ENCODE measurements at places on chromosomes 5 and 9.

DNA sequence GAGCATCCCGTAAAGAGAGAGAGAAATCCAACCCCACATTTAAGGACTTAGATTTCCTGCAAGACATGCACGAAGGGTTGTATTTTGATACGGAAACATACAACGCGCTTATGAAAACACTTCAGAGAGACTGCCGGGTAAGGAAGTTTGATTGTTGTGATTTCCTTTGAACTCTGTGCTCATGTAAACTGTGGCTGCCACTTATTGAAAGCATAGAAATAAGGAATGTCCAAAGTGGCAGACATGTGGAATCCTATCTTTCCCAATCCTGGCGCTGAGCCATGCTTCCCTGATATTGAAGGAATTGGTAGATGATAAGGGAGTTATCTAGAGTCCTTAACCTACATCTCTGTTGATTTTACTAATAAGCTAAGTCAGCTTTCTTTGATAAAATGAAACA is 119.4 kb downstream of the PRKACG start:
- DNase-seq, result no peak

DNA sequence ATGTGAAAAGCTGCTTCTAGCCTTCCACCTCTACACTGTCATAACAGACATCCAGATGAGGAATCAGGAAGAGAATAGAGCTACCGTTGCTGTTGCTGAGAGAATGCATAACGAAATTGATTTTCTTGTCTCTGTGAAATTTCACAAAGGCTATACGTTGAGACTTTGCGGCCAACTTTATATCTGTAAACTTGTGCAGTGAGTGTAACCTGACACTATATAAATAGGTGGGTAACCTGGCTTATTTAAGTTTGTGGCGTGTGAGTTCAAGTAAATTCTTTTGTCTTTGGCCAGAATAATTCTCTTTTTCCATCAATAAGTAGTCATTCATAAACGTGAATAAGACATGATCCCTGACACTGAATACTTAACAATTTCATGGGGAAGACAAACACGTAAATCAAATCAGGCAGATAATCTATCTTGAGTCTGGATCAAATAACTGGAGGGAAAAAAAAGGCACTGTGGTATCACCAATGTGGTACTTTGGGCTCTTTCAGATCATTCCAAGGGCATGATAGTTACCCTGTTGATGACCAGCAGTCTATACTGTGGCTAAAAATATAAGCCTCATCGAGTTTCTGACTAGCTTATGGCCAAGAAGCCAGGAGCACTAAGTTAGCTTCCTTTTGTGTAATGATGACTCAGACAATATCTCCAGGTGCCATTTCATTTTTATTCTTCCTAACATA is 98.2 kb upstream of the RASA1 start:
- no peak for DNase-seq

- DNase-seq, result no peak
Observed at GRCh38 chr5:125026867-125027731, 280.7 kb upstream of the ZNF608 start.

DNA sequence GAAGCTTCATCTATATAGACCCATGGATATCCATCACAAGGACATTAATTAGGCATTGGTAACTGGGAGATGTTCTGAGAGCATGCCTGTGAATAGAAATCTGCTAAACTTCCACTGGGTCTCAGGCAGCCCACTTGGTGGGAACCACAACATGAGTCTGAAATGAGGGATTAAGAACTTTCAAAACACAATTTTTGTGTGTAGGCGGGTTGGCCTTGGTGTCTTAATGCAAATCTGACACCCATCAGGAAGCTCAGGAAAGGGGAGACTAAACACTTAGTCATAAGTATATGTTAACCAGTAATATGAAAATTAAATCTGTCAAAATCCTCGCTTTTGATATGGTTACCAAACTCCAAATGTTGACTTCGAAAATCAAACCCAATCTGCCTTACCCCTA is 113.2 kb downstream of the FANCC start:
- no peak for DNase-seq

DNA sequence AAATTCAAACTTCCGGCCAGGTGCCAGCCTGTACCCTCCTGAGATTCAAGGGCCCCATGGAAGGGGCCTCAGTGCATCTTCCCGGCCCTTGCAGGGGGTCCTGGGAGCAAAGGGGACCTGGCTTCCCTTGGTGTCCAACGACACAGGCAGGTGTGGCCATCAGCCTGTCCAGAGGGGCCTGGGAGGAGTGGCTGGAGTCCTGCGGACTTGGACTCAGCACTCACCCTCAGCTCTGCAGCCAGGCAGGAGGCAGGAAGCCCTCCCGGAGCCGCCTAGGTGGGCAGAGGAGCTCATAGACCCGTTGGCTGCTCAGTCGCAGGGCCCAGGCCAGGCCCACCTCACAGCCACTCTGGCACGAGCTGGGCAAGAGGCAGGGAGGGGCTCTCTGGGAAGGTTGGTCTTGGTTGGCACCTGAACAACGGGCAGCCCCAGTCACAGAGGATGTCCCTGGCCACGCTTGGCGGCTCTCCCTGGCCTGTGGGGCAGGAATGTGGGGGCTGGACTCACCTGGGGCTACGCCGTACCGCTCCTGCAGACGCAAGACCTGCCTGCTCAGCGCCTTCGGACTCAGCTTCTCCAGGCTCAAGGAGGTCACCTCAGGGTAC is 53.8 kb upstream of the NRARP start:
- no peak for DNase-seq

DNA sequence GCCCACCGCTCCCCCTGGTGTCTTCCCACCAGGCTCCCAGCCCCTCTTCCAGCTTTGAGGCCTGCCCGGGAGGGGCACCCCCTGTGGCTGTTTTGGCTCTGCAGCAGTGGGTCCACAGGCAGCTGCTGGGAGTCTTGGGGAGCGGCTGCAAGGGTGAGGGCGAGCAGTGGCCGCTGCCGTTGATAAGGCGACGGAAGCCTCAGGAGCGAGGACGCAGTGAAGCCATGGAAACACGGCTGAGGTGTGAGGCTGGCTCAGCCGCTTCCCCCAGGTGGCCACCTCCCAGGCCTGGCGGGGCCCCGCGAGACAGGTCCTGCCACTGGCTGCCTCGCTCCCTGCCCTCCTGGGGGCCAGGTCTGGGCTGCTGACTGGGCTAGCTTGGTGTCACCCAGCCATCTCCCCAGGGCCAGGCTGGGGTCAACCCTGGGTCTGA is 41.5 kb downstream of the CXXC5 start:
- no peak for DNase-seq

DNA sequence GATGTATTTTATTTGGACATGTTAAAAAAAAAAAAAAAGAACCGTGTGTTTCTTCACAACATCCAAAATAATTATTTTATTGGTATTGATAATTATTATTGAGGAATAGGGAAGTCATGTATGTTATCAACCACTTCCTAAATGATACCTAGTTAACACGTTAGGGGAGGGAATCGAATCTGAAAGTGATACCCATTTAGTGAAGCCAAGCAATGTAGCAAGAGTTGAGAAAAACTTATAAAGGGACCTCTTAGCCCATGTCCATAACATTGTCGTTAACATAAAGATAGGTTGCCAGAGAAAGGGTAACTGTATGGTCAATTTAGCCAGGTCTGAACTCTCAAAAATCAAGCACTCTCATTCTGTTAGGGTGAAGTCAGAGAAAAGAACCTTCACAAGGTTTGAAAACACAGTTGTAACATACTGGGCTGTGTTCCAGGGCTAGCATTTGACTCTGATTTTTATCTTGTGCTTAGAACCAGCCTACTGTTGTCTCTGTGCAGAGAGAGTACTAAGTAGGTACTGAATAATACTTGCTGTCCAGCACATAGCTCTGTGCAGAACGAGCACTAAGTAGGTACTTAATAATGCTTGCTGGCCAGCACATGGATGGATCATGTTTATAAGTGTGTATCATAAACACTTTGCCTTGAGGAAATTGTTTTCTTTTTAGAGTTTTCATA is 60.4 kb downstream of the GHR start:
- no peak for DNase-seq

GRCh38 chr9:137748741-137749140 is 128.8 kb upstream of the CACNA1B start:
- no peak for DNase-seq

DNA sequence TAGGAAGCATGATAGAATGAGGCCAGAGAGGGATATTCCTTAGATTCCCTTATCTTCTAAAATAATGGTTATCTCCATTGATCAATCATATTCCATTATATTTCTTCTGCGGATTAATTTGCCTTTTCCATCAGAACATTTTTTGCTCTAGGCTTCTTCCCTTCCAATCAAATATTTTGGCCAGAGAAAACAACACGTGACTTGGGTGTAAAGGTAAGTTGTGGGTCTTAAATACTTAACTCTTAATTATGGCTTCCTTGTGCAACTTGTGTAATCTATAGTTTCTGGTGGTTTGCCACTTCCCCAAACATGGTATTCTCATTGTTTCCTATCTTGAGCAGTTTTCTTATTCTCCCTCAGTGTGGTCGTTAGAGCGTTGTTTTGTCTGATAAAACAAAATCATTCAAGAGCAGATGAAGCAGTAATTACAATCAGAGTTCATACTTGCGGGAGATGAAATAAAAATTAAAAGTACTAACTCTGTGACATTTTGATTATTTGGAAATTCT is 889.3 kb downstream of the MAT2B start:
- no peak for DNase-seq

- no peak for DNase-seq
Observed at GRCh38 chr5:141192110-141192725, at the start of gene PCDHB10. Gene PCDHB10 (plus strand): TSS chr5:141192353. CDS start chr5:141192553, 200 bp downstream.

DNA sequence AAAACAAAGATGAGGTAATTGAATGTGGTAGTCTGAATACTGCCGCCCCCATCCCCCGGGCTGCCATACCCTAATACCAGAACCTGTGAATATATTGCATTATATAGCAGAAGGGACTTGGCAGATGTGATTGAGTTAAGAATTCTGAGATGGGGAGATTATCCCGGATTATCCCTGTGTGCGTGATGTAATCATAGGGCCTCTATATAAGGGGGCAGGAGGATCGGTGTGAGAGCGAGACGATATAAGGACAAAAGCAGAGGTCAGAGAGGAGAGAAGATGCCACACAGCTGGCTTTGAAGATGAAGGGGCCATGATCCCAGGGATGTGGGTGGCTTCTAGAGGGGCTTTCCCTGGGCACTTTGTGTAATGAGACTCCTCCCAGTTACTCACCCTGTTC is 101.7 kb upstream of the TLE1 start:
- DNase-seq, result no peak

DNA sequence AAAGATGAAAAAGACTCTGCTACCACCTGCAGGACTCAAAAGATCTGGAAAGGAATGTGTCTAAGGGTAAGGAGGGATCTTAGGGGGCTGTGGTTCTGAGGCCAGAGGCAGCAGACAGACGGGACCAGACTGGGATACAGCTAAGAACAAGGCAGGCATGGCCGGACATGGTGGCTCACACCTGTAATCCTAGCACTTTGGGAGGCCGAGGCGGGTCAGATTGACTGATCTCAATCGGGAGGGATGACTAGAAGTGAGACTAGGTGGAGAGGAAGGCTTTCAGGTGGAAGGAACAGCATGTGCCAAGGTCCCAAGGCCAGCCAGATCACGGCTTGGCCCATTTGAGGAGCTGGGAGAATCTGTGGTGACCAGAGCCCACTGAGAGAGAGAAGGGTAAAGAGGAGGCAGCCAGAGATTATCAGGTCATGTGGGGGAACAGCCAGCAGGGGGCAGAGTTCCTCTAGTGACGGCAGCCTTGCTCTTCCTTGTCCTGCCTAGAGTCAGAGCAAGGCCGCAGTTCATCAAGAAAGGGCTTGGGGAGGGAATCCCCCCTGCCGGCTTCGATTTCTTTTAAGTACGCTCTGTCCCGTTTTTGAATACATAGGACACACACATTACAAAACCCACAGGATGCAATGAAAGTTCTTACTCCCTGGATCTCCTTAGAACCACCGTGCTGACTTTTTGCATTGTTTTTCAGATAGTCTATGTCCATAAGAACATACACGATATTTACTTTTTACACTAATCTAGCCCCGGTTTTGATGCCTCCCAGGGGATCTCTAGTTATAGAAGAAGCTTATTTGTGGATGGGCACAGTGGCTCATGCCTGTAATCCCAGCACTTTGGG is 2.6 kb upstream of the OLFML2A start:
- peak; percentile 78 for DNase-seq

DNA sequence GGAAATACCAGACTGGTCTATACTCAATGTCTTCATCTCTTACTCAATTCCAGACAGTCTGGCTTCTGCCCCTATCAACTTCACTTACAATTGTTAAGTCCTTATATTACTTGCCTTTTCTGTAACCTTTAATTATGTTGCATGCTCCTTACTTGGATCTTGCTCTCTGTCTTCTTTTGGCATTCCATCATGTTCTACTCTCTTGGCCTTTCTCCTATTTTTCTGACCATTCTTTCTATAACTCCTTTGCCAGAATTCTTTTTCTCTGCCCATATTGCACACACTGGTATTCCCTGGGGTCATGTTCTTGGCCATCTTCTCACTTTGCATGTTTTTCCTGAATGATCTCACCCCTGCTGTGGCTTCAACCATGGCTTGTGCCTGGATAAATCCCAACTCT is 209.8 kb upstream of the ZNF462 start:
- DNase-seq, result peak; percentile 62

DNA sequence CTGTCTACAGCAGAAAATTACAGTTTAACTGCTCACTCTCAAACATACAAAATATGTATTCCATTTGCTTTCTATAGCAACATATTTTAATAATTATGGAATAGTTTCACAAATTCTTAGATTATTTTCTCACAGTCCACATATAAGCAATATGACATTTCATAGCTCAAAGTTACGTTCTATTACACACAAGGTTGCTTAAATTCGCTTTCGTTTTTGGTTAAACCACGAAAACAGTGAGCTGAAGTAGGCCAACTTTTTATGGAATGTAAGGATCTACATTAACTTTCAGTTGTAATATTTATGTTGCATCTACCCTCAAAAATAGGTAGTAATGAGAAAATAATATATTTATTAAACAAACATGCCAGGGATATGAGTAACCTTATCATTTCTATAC is 966.0 kb upstream of the ACO1 start:
- no peak for DNase-seq

GRCh38 chr9:117278020-117278419 is 136.8 kb downstream of the ASTN2 start:
- no peak for DNase-seq

GRCh38 chr5:135240283-135240633 is 158.8 kb downstream of the MACROH2A1 start:
- no peak for DNase-seq

DNA sequence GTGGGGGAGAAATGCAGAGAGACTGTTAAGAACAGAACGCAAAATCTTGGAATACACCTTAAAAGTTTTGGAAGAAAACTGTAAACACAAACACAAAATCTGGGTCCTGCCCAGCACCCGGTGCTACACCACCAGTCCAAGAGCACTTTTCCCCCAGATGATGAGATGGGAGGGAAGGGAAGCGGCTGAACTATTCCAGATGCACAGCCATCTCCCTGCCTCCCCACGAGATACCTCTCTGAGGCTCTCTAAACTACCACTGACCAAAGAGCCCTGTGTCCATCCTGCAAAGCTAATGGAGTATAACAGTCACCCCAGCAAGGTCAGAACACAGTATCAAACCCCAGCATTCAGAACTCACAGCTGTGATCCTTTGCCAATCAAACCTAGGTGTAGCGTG is 8.0 kb downstream of the SPARC start:
- no peak for DNase-seq
